ENCODE measurements at places on chromosomes 2 and 18.

DNA sequence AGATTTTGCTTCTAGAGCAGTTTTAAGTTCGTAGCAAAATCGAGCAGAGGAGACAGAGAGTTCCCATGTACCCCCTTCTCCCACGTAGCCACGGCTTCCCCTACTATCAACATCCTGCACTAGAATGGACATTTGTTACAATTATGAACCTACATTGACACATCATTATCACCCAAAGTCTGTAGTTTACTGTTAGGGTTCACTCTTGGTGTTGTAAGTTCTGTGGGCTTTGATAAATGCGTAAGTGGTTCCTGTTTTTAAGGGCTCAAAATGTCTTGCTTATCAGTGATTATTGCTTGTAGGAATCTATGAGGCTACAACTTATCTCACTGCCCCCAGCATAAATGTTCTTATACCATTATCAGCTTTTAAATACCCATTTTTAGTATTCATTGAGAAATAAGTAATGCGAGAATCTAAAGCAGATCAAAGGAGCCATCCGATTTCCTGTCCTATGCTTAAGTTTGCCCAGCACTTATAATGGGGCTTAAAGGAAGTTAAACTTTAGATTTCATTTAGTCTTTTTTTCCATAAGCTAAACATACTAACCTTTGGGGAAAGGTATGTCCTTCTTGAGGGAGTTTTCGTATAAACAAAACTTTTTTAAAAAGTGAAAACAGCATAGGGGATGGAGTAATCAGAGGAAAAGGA, 118.7 kb downstream of the HAUS1 start:
- DNase-seq = no peak

DNA sequence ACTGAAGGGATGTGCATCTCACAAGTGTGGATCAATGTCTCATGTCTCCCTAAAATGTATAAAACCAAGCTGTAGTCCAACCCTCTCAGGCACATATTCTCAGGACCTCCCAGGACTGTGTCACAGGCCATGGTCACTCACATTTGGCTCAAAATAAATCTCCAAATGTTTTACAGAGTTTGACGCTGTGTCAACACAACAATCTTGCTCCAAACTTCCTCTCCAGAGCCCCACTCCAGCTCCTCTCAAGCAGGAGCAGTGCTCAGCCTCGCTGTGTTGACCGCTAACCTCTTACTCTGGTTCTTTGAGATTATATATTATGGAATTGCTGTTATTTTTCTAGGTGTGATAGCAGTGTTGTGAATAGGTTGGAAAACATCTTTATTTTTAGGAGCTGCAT, 56.2 kb downstream of the CYP27C1 start:
- DNase-seq = no peak

- no peak for DNase-seq
Observed at GRCh38 chr2:123644053-123644452, 381.0 kb upstream of the CNTNAP5 start.

GRCh38 chr2:118130385-118130784, 42.1 kb downstream of the INSIG2 start:
- DNase-seq = no peak

- DNase-seq = no peak
Observed at GRCh38 chr2:9212010-9212635, 5.5 kb downstream of the ASAP2 start.

DNA sequence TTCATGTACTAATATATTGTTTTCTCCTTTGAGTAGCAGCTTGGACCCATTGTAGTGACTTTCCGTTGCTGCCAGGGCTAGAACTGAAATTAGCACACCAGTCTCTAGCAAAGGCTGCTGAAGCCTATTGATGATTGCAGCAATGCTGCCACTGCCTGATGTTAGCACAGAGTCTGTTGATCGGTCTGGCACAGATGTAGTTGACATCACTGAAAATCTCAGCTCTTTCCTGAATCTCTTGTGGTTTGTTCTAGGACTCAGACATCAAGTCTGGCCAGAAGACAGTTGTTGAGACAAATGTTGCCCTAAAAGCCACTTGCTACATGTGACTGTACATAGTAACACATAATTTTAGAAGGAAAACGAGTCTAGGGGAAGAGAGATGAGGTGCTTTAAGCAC, 47.2 kb downstream of the VAPA start:
- DNase-seq = peak; percentile 8

DNA sequence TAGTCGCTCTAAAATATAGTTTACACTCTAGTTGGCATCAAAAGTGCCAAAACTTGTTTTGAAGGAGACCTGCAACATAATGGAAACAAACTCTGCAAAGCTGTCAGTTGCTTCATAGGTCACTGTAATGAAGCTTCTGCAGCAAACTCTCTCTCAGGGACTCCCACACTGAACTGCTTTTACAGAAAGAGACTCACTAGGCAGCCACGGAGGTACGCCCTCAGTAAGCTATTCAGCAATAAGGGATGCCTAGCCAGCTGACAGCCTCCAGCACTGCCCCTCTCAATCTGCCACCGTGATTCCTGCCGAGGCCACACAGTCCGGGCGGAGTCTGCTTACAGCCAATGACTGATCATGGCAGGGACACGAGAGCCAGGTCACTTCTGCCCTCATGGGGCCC, 51.1 kb downstream of the COLEC12 start:
- no peak for DNase-seq

Data from GM04504 (cell line).